ENCODE measurements at places on chromosomes 1 and 21.

- no peak for DNase-seq
Measured at GRCh38 chr1:160459687-160460086, 59.3 kb downstream of the VANGL2 start.

GRCh38 chr21:37407719-37408420 is 41.3 kb downstream of the DYRK1A start:
- no peak for DNase-seq

GRCh38 chr21:34869545-34869944 is 179.6 kb downstream of the RUNX1 start:
- no peak for DNase-seq

DNA sequence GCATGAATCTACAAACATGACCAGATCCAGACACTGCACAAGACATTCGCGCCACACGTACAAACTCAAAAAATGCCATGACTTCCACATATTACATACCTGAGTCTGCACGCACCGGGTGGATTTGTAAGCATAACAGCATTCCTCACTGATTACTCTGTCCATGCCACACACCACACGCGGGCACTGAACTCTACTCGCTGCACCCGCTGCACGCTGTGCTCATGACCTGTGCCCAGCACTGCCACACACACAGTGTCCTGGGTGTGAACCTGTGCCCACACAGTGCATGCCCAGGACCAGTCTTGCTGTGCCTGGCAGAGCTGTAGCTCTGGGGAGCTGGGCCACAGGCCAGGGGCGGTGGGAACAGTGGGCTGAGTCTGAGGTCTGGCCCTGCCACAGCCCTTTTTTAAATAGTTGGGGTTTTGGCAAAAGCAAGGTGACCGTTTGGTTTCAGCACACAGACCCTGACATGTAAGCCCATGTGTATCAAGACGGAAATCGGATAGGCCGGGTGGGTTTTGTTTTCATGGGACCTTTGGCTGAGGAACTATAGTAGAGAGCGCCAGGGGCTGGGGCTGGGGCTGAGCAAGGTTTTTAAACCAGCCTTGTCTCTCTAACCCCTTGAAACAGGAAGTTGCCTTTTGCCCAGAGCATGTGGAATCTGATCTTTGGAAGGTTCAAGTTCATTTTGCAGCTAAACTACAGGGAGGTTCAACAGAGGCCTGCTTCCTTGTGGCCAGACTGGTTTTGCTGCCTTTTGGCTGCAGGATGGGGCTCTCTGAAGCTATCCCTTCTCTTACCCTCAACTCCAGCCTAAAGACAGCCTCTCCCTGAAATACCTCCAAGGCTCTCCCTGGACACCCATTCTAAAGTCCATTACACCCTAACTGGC is 12.3 kb upstream of the GOLT1A start:
- DNase-seq = no peak

DNA sequence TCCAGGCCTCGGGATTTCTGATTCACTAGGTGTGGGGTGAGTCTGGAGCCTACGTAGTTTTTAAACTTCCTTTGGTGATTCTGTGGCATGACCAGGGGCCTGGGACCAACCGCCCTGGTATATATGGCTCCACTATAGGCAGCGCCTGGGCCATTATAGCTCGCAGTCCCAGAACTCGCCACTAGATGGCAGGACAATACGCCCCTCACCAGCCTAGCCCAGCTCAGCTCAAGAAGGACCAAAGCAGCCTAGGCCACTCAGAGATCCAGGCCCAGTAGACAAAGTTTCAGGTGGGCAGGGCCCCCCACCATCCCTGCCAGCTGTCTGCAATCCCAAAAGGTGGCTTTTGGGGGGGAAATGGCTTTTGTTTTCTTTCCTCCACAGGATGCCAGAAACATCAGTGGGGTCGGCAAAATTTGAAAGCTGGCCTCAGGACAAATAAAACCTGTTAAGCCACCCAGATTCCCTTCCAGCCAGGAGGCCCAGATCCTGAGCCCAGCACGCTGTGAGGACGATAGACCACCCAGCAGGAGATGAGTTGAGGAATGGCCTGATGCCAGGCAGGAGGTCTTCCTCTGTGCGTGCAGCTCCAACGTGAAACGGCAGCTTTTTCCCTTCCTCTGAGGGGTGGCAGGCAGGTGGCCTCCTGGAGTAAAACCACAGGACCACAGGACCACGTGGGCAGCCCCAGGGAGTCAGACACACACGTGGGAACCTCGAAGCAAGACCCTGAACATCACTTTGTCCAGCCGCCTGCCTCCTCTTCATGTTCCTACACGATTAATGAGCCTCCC is 24.8 kb upstream of the TMEM51 start:
- DNase-seq = peak; percentile 60

- no peak for DNase-seq
Measured at GRCh38 chr1:117049857-117050256, 10.3 kb upstream of the TTF2 start.

- DNase-seq = no peak
Measured at GRCh38 chr1:108551137-108551862, 8.6 kb upstream of the EEIG2 start.

GRCh38 chr1:6350416-6351088 is 43.0 kb downstream of the ACOT7 start:
- DNase-seq = no peak

DNA sequence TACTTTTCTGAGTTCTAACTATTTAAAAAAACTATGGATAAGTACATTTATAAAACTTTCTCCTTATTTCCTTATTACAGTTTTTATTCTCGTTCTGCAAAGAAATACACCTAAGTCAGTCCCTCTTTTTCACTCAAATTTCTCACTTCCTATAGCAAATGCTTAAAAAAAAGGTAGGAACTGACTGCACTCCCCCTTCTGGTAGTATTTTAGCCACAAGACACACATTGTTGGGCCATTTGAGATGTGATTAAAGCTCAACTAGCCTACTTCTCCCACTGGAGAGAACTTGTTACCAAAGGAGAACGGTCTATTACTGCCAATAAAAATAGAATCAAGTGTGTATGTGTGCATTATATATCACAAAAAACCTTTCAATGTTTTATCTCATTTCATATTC is 521.9 kb upstream of the PRMT6 start:
- DNase-seq = no peak

DNA sequence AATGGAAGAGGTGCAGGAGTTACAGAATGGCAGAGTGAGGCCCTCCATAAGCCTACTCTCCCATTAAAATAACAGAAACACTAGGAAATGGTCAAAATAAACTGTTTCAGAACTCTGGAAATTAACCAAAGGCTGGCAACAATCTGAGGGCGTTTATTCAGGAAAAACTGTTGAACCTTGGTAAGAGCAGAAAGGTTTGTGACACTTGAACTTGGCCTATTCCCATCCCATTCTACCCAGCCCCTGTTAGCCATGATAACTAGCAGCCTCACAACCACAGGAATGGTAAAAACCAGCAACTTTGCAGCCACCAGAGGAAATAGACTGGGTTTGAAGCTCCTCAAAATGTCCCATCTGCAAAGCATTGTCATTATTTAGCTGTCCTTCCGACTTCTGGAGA is 256.8 kb downstream of the RHOU start:
- DNase-seq = no peak

DNA sequence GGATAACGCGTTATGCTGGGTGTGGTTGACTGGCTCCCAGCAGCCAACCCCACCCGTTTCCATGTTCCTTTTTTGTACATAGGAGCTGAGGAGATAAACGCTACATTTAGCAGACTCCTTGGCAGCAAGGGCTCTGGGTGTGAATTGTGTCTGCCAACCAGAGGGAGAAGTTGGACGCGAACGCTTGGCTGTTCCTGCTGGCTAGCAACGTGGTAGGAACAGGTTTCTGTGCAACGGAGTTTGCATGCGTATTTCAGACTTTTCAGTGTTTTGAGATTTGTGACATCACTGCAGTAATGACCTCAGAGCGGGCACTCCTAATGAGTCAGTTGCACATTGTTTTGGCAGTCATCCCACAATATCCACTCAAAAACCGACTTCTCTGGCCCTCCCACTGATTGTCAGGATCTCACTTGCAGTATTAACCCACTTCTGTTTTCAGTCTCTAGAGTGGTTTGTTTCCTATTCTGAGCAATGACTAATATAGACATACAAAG is 98.7 kb upstream of the RGS1 start:
- DNase-seq = peak; percentile 4

DNA sequence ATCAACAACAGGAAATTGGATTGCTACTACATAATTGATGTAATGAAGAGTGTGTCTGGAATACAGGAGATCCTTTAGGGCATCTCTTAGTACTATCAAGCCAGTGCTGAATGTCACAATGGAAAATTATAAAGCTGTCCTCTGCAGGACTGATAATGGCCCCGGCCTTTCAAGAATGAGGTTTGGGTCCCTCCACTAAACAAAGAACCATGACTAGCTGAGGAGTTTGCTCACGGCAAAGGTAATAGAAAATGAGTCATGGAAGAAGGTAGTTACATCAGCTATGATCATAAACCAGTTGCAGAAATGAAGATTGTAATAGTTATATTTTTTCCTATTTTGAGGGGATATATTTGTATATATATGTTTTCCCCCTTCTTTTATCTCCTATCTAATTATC is 145.8 kb downstream of the KCNJ6 start:
- DNase-seq = no peak

GRCh38 chr1:241213139-241213538 is 143.9 kb downstream of the RGS7 start:
- no peak for DNase-seq

GRCh38 chr1:36207339-36207738 is 16.9 kb upstream of the THRAP3 start:
- DNase-seq = no peak

DNA sequence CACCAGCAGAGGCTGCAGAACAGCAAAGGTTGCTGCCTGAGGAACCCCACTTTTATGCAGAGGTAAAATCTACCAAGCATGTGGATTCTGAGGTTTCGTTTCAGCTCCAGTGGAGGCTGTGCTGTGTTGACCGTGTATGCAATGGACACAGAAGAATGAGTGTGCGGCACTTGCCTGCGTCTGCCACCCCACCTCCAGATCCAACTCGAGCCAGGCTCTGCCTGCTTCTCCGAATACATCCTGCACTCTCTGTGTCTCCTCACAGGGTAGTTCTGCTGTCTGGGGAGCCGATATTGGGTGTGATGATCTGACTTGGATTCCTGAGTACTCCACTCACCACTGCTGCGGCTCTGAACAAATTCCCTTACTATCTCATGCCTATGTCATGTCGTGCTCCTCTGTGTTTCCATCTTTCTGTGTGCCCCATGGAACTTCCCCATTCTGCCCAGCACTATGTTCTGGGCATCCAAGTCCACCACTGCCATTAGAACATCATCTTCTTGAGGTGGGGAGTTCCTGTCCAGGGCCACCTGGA is 129.8 kb downstream of the SLC45A1 start:
- no peak for DNase-seq

GRCh38 chr1:147613506-147613905 is 56.8 kb downstream of the ACP6 start:
- DNase-seq = no peak

GRCh38 chr1:39184354-39184818 is 20.1 kb upstream of the MACF1 start:
- DNase-seq = no peak

DNA sequence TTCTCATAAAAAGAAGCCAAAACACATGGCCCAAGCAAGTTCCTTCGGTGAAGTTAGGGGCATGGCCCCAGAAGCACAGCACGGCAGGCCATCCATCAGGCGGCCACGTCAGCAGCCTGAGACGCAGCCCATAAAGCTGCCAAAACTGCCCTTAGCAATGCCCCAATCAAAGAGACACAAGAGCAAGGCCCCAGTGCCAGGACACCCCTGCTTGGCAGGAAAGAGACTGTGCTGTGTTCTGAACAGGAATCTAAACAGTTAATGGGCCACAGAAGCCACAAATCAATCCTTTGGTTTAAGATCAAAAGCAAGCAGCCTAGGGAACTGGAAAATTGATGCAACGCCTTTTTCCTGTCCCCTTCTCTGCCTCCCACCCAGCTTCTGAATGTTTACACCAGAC is 497.0 kb upstream of the USP24 start:
- no peak for DNase-seq

DNA sequence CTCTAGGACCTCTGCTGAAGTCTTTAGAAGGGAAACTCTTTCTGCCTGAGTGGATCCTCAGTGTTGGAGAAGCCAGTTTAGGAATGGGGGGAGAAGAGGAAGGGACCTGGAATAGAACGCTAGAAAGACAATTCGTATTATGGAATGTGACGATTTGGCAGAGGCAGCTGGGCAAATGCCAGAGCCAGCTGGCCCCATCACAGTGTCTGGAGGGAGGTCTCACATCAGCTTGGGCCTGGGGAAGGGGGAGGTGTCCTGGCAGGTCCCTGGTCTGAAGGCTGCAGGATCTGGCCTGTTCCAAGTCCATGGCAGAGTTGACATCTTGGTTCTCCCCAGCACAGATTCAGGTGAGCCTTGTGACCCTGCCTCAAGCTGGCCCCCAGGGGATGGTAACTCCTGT is 11.3 kb downstream of the TMCC2 start:
- DNase-seq = no peak

- DNase-seq = no peak
Measured at GRCh38 chr1:116460261-116460660, 87.2 kb downstream of the ATP1A1 start.

DNA sequence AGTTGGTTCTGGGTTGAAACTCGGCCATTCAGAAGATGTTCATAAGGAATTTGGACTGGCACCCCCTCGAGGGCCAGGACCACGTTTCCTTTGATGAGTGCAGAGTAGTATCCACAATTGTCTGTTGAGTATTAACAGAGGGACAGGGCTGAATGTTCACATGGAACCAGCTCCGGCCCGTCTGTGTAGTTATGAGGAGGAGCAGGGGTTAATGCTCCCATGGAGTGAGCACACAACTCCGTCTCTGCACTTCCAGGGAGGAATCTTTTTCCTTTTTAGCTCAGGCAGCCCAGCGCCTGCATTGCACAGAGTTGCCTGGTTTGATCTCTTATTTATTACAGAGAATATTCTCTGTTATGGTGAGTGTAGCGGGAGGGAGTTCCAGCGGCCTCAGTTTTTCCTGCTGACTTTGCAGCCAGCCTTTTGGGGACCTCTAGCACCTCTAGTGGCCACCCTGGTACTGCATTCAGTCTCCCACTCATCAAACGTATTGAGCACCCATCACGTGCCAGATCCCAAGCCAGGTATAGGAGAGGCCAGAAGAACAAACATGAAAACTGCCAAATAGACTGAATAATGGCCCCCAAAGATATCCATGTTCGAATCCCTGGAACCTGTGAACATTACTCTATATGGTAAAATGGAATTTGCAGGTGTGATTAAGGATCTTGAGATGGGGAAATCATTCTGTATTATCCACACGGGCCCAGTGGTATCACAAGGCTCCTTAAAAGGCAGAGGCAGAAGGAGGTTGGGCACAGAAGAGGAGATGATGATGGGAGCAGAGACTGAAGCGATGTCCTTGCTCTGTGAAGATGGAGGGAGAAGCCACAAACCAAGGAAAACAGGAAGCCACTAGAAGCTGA is 167.7 kb upstream of the CSF3R start:
- DNase-seq = peak; percentile 30

DNA sequence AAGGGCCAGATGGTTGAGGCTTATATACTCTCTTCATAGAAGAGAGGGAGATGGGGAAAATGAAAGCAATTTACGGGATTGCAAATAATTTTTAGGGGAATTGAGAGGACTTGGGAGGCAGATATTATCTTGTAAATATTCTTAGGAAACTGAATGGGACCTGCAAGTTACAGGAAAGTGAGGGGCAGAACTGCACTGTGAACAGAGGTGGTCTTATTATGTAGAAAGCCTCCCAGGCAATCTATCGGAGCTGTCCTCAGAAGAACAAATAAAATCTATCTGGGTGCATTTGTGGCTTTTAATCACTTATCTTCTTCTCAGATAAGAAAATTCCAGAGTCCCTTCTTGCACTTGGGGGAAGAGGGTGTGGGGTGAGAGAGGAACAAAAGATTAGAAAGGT is 223.5 kb downstream of the RHOU start:
- DNase-seq = no peak
